ENCODE measurements at places on chromosomes 16 and 17.

- no peak for DNase-seq
Measured at GRCh38 chr16:74451951-74452758, 30.9 kb upstream of the CLEC18B start.

GRCh38 chr17:82029990-82030469, 1.4 kb upstream of the RAC3 start:
- no peak for DNase-seq

DNA sequence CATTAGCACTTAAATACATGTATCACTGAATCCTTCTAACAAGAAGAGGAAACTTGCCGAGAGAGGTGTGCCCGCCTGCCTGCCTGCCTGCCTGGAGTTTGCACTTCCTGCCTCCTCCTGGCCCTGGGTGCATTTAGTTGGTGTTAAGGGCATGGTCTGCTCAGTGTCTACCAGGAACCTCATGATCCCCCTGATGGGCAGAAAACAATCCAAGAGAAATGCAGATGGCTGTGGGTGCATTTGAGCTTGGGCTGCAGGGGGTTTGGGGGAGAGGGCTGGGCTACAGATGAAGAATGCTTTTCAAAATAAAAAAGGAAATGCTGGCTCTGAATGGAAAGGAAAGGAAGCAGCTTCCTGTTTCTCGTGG, 10.1 kb downstream of the KSR1 start:
- no peak for DNase-seq

GRCh38 chr17:5164436-5164835, 27.2 kb downstream of the ZNF594 start:
- DNase-seq: no peak

DNA sequence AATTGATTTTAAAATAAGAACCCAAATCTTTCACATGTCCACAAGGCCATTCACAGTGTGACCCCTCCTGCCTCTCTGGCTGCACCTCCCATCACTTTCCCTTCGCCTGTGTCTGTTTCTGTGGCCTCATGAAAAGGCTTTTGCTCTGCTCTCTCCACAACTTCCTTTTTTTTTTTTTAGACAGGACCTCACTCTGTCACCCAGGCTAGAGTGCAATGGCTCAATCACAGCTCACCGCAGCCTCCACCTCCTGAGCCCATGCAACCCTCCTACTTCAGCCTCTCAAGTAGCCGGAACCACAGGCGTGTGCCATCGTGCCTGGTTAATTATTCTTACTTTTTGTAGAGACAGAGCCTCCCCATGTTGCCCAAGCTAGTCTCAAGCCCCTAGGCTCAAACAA, 197.1 kb downstream of the ABCC12 start:
- no peak for DNase-seq

- no peak for DNase-seq
Measured at GRCh38 chr16:11107780-11108465, 148.1 kb downstream of the SOCS1 start.

DNA sequence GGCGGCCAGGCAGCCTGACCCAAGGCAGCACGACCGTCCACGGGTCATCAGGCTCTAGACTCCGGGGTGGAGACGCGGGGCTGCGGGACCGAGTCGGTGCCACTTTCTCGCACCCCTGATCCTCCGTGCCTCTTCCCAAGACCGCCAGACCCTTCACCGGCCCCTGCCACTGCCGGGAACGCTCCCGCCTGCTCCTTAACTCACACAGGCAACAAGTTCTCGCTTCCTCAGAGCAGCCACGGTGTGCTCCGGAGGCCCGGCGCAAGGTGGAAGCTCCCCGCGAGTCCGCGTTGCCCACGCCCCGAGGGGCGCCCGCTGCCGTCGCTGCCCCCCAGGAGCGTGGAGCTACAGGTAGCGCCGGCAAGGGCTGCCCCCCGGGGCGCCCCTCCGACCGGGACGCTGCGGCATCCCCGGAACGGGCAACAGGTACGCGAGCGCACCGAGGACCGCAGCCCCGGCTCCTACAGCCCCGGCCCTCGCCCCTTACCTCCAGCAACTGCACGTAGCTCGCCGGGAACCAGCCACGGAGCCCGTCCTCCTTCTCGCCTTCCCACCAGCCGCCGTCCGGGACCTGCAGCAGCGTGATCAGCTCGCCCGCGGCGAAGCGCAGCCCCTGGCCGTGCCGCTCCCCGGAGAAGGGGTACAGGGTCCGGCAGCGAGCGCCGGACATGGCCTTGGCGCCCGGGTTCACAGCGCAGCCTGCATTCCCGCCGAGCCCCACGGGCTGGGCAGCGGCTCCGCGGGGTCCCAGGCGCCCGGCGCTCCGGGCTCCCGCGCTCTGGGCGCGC, 491 bp downstream of the GAS7 start:
- DNase-seq: no peak

GRCh38 chr17:66655861-66656260, 179.1 kb upstream of the CACNG5 start:
- no peak for DNase-seq

- DNase-seq: no peak
Measured at GRCh38 chr17:44591206-44591605, 33.9 kb downstream of the FZD2 start.

- no peak for DNase-seq
Measured at GRCh38 chr17:77453613-77454241, 313.0 kb downstream of the SEC14L1 start.

DNA sequence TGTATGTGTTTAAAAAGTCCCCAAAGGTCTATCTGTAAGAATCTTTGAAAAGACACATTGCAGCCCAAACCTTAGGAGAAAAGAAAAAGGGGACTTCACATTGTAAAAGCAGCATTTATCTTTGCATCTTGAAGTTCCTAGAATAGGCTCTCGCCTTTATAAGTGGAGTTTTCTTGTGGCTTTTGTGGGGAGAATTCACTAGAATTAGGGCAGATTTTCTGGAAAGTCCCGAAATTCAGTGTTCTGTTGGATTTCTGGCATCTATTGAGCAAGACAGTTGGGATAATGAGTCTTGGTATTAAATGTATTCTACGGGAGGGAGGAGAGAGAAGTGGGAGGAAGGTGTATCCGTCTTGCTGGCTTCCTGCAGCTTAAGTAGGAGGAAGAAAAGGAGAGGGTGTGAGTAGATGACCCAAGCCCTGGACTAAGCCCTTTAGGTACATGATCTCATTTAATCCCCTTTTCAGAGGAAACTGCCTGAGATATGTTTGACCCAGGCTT, 62.6 kb downstream of the PRKCA start:
- no peak for DNase-seq

DNA sequence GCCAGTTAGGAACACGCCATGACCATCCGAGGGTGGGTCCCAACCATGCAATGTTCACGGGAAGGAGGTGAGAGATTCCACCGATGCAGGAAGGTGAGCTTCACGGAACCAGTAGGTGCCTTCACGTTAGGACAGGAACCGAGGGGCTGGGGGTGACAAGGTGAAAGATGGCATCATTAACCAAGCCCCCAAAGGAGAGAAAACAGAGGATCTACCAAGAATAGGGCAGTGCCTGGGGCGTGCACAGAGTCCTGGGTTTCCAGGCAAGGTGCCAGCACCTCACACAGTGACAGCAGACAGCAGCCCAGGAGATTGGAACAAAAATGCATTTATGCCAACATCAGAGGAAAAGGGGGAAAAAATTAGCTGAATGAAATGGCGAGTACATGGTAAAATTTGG, 137.9 kb downstream of the GSG1L start:
- DNase-seq: no peak

DNA sequence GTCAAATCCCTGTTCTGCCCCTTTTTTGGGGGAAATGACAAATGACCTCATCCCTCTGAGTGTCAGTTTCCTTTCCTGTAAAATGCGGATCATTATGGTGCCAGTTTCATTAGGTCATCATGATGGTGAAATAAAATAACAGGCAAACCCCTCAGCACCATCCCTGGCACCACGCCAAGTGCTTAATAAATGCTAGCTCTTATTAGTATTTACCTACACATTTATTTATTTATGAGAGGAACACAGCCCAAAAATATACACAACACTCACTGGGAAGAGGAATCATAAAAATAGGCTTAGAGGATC, 28.6 kb upstream of the GPRC5B start:
- no peak for DNase-seq

DNA sequence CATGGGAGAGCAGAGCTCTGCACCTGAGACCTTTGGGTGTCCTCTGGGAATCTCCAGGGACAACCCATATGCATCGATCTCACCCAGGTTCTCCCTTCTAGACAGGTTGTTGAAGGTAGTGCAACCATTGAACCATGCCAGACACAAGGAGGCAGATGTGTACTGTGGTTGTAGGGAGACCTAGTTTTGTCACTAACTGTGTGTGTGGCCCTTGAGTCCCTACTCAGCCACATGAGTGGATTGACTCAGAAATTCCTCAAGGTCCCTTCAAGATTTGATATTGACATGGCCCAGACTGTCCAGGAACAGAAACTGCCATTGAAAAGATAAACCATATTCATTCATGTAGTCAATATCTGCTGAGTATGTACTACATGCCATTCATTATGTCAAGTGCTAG, 396.4 kb upstream of the CCL2 start:
- no peak for DNase-seq

DNA sequence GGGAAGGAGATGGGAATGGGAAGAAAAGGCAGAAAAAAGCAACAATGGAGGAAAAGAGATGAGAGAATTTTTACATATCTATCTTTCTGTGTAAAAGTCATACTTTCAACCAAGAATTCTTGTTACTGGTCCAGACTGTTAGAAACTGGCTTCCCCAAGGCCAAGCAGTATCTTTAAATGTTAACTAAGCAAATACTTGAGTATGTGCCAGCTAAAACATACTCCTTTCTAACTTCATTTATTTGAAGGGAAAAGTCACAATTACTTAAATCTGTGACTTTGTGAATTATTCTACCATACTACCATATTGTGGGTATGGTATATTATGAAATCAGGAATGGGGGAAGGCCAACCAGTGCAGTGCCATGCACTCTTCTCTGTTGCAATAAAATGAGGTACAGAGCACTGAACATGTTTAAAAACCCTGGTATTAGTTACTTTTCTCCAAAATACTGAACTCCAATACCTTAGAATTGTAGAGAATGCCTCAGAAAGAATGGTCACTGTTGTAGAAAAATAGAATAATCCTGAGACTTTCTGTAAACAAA, 92.3 kb upstream of the C17orf78 start:
- DNase-seq: no peak

DNA sequence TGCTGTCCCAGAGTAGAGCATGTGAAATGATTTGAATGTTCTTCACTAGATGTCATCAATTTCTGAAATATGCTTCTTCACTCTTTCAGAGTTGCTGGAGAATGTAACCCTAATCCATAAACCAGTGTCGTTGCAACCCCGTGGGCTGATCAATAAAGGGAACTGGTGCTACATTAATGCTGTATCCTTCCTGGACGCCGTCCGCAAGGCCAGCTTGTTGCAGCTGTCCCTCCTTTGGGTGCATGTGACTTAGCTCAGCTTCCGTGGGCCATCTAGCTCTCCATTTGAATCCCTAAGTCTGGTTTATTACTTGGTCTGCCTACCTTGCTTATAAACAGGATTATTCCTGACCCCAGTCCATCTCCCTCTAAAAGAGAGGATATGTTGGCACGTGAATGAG, 58.8 kb downstream of the USP10 start:
- DNase-seq: no peak

- DNase-seq: no peak
Measured at GRCh38 chr17:17693253-17694168, 12.3 kb downstream of the RAI1 start.

DNA sequence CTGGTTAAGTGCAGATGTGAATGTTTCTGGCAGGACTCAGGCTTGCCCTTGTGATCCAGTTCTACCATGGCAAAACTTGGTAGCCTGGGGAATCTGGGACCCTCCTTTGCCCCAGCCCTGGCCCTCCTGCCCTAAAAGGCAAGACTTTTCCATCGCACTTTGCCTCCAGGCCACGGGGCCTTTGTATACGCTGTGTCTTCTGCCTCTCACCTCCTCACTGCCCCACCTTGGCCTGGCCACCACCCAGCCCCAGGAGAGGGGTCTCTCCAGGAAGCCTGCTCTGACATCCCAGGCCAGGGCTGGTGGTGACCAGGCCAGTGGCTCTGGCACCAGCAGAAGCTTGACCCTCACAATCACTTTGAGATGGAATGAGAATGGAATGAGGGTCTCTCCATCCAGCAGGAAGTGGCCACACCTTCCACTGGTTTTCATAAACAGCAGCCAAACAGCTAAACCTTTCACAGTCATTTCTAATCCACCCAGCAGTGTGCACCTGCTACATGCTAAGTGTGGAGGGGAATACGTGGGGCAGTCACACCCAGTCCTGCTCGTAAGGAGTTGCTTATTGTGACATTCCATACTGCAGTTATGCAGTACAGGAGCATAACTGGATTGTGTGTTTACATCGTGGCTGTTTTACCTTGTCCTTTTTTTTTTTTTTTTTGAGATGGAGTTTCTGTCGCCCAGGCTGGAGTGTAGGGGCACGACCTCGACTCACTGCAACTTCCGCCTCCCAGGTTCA, 1.6 kb upstream of the MRPL38 start:
- DNase-seq: no peak

GRCh38 chr17:64377769-64378282, 12.8 kb downstream of the PECAM1 start:
- no peak for DNase-seq

GRCh38 chr17:8476741-8477140, 41.1 kb downstream of the NDEL1 start:
- DNase-seq: no peak

DNA sequence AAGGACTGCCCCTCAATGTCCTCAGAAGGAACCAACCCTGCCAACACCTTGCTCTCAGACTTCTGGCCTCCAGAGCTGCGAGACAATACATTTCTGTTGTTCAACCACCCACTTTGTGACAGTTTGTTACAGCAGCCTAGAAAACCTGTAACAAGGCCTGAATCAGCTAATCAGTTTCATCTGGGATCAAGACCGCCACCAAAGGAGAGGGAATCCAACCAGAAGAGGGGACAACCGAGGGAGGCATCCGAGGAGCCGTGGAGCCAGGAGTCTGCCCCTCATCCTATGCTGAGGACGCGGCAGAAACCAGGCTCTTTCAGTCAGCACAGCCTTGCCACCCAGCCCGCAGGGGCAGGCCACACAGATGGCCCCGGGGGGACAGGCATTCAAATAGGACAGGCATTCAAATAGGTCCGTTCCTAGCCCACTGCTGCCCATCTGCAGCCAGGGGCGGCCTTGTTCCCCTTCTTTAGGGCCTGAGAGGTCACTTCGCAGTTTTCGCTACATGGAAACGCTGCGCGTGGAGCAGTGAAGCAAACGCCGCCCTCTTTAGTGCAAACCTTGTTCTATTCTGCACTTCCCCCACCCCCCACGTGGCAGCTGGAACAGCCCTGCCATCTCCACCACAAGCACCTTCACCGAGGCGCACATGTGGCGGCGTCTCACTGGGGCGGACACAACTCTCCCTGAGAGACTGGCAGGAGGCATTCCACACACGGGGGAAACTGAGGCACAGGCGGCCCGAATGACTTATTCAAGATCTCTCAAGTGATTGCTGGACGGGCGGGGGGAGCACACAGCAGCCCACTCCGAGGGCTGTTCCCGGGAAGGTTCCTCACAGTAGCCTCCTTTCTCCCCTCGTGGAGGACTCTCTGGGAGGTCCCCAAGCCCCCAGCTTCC, 26.7 kb downstream of the FA2H start:
- no peak for DNase-seq

Measured in stimulated activated CD4-positive, alpha-beta T cell treated with anti-CD3 and anti-CD28 coated beads, Interleukin-1b, Interleukin-23, amount 100 ng/mL, for 1 hour (primary cell).